COR-L47 (cell line): ENCODE measurements at places on chromosomes 11 and 22.

DNA sequence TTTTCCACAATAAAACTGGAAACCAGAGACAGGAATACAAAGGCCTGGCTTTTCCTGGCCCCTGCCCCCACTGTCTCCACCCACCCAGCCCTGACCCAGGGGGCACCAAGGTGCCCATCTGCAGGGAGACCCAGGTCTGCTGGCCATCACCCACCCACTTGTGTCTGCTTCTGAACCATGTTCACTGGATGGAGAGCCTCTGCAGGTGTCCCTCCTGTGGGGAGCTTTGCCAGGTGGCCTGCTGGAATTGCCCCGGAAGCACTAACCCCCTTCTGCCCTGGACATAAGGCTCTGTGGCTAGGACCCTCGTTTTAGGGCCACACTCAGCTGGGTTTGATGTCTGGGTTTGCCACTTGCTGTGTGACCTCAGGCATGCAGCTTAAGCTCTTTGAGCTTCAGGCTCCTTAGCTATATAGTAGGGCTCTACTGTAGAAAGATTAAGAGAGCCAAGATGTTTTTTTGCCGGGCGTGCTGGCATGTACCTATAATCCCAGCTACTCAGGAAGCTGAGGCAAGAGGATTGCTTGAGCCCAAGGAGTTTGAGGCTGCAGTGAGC lies 3.9 kb downstream of the SCARF2 start:
- no peak for DNase-seq

DNA sequence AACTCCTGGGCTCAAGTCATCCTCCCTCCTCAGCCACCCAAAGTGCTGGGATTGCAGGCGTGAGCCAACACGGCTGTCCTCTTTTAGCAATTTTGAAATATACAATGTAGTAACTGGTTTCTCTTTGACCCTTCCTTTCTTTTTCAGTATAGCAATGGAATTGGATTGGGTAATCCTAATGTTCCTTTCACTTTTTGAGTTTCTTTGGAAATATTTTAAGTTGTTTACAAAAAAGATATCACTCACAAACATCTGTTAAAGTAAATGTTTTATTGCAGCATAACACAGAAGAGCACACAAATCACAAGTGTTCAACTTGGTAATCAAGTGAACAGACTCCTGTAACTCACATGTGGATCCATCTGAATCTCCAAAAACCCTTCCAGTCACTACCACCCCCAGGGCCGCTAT lies 44.6 kb upstream of the EP300 start:
- DNase-seq = no peak

- no peak for DNase-seq
These were observed 500.1 kb downstream of the BRD1 start for GRCh38 chr22:49327411-49328117.

DNA sequence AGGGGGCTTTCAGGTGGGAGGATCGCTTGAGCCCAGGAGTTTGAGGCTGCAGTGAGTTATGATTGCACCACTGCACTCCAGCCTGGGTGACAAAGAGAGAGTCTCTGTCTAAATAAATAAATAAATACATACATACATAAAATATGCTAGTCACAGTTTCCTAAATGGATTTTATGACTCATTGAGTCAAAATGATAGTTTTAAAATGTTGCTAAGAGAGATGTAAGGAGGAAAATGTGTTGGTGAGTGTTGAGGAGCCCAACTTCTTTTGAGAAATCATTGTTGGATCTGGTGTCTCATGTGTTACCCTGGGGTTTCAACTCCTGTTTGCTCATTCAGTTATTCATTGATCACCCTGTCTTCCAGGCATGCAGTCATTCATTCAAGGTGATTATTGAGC lies 21.0 kb downstream of the PARVB start:
- DNase-seq = no peak

GRCh38 chr11:129536338-129536737 lies 160.7 kb downstream of the BARX2 start:
- no peak for DNase-seq

GRCh38 chr22:42905217-42905616 lies 48.1 kb upstream of the ARFGAP3 start:
- DNase-seq = peak; percentile 48

DNA sequence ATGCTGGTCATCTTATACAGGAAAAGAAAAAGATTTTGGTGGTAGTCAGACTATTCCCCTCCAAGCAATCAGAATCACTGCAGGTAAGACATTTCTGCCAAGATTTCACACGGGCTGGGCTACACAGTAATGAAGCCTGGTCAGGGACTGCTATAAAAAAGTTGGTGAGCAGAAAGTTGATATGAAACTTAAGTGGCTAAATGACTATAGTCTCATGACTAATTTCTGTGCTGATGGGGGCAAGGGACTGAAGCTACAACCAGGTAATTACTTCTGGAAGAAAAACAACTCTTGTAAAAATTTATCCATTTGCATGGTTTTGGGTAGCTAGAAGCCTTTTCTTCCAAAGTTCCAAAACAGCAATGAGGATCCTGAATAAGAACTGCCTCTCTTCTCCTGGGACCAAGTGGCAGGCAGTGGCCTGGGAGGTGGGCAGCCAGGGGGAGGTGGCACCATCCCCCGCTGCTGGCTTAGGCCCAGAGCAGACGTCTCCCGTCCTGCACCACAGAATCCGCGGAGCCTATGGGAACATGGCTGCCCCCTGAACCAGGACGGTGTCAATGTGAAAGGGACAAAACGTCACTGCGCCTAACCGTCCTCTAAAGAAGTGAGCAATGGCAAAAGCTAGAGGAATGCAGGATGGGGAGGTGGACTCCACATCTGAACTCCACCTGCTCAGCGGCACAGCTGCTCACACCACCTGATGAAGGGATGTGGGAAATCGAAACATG lies 122.6 kb upstream of the LMO1 start:
- DNase-seq = no peak

GRCh38 chr11:117579161-117579560 lies 217.9 kb downstream of the DSCAML1 start:
- no peak for DNase-seq

GRCh38 chr11:44404301-44404700 lies 94.4 kb upstream of the ALX4 start:
- no peak for DNase-seq

DNA sequence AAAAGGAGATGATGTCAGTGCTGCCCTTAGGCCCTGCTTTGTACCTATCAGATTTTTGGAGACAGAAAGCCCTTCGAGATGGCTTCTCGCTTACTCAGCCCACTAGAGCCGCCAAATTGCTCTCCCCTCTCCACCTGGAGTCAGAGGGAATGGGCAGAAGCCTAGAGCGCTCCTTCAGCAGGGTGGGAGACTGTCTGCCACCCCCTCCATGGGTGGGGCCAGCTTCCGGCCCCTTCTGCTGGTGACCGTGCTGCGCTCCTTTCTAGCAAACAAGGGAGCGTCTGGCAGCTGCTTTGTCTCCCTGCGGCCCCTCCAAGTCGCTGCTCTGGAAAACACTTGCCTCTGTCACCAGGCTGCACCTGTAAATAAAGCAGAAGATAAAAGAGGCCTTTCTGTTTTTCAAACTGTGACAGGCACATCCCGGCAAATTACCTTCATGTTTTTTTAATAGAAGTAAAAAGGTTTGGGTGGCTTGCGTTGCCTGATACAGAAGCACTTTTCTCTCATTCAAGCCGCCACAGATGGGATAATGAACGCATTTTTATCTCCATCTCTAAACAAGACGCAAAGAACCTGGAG lies 145.7 kb upstream of the NECTIN1 start:
- no peak for DNase-seq

GRCh38 chr22:17043521-17043920 lies 35.5 kb upstream of the GAB4 start:
- DNase-seq = no peak

GRCh38 chr11:47506795-47507562 lies 46.0 kb downstream of the CELF1 start:
- no peak for DNase-seq

GRCh38 chr22:50469377-50470305 lies 5.2 kb downstream of the SBF1 start:
- DNase-seq = peak; percentile 95

- DNase-seq = no peak
These were observed 37.5 kb downstream of the BIRC2 start for GRCh38 chr11:102384419-102385079.

GRCh38 chr22:27517361-27518155 lies 284.0 kb downstream of the MN1 start:
- no peak for DNase-seq

GRCh38 chr11:30091246-30091645 lies 74.4 kb upstream of the KCNA4 start:
- DNase-seq = no peak

- DNase-seq = no peak
These were observed 593 bp downstream of the FAM118B start for GRCh38 chr11:126212089-126212660.

GRCh38 chr11:61352038-61352437 lies 9.6 kb downstream of the CYB561A3 start:
- DNase-seq = no peak

DNA sequence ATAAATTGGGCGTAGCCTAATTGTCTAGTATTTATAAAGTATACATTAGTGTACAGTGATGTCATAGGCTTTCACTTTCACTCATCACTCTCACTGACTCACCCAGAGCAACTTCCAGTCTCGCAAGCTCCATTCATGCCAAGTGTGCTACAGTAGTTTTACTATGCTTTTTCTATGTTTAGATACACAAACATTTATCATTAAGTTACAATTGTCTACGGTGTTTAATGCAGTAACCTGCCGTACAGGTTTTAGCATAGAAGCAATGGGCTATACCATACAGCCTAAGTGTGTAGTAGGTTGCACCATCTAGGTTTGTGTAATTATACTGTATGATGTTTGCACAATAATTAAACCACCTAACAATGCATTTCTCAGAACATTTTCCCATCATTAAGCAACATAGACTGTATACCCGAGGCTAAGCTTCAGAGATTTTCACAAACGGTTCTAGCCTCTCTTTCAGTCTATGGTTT lies 17.5 kb downstream of the OR9G1 start:
- DNase-seq = no peak

GRCh38 chr22:41023299-41023623 lies 69.1 kb upstream of the EP300 start:
- no peak for DNase-seq

DNA sequence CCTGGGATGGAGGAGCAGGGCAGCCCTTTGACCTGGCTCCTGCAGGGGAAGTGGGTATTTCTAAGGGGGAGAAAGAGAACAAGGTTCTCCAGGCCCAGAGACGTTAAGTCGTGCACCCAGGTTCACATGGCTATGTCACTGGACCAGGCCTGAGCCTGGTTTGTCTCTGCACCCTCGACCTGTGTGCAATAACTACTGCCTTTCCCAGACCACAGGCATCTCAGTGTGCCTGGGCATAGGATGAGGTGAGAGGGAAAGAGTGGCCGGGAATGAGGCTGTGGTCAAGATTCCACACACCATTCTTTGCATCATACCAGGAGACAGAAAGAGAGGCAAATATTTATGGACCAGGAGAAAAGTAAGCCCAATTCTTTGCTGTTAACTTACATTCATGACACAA lies 66.8 kb downstream of the PRR5L start:
- DNase-seq = no peak

- no peak for DNase-seq
These were observed 46.9 kb downstream of the DKK3 start for GRCh38 chr11:11961399-11962028.

- DNase-seq = no peak
These were observed 21.3 kb upstream of the DRG1 start for GRCh38 chr22:31378123-31378522.
